ENCODE measurements at places on chromosomes 6 and 20.

DNA sequence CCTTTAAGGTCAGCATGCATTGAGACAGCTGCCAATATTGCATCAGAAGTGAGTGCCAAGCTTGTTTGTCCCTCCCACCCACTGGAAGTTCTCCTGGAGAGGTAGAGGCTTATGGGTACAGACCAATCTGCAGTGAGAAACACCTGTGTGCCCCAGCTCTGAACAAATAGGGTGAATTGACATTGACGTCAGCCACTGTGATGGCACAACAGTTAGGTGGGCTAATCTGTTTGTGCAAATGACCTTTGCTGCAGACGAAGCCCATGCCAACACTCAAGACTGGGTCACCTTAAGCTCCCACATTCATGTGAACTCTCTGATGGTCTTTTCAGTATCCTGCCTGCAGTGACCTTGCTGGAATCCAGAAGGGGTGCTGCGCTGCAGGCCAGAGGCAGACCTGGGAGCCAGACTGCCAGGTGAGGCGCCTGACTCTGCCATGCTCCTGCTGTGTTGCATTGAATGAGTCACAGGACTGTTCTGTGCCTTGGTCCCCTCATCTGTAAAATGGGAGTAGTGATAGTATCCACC, 99.9 kb downstream of the ALDH8A1 start:
- DNase-seq = no peak

DNA sequence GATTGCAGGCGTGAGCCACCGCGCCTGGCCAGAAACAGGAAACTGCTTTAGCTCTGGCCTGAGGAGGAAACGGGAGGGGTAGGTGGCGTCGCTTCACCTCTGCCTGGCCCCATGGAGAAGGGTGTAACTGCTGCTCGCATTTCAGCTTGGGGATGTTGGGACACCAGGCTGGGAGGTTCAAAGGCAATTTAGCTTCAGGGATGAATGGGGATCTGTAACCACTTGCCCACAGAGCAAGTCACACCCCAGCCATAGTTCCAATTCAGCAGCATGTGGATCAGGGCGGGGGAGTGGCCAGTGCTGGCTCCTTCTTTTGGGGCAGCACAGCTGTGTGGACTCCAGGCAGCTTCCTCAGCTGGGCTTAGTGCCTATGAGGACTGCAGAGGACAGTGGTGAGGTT, 34.8 kb upstream of the NUP153 start:
- DNase-seq = no peak

- no peak for DNase-seq
Measured at GRCh38 chr6:73648166-73648565, 5.6 kb downstream of the SLC17A5 start.

DNA sequence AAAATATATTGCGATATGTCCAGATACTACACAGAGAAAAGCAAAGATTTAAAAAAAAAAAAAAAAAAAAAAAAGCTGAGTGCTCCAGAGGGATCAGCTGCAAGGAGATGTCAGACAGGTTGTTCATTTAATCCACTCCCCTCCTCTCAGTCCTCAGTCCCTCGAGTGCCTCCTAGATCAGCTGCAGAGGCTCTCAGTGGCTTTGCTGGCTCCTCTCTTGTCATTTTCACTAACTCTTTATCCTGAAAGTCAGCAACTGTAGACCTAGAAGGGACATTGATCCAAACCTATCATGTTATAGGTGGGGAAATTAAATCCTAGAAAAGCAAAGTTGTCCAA, 61.6 kb downstream of the KIAA0319 start:
- no peak for DNase-seq

GRCh38 chr6:18990059-18990978, 603.2 kb downstream of the RNF144B start:
- DNase-seq = no peak

DNA sequence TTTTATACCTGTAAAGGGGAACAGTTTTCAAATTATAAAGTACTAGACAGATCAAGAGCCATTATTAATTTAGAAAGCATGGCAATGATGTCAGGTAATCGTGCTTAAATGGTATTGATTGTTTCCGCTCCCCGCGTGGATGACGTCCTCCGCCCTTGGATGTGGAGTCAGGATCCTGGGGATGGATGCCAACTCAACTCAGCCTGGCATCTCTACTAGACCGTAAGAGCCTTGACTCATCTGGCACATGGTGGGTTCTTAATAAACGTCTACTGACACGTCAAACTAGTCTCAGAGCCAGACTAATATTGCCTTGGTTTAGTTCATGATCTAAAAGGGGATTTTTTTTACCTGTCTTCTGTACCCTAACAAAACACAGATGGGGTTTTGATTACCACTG, 80.2 kb downstream of the LRFN2 start:
- no peak for DNase-seq

DNA sequence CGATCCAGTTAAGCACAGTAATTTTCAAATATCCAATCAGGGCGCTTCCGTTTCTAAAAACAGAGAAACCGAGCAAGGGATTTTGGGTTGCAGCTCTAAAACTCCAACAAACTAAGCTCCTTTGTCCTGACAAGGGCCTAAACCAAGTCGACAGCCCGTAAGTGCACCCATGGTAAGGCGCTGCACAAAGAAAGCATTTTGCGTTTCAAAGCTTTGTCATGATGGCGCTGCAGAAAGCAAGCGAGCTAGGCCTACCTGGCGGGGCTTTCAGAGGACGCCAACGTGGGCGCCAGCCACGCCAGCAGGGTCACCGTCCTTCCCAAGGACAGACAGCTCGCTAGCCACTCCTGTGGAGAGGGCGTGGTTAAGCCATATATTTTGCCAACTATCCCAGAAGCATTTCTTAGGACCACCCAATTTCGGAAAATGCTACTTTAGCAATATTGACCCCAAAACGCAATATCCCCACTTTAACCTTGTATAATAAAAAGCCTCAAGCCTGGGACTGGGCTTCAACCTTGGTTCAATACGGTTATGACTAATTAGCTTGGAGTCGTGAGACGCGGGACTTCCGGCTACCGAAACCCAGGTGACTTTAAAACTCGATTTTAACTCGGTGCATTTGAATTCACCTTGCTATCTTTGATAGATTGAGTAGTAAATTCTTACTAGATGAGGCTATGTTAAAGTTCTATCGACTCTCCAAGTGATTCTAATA, 53.8 kb downstream of the TRIM38 start:
- DNase-seq = no peak

- peak; percentile 53 for DNase-seq
Measured at GRCh38 chr6:42315991-42316970, 98.6 kb upstream of the MRPS10 start.

DNA sequence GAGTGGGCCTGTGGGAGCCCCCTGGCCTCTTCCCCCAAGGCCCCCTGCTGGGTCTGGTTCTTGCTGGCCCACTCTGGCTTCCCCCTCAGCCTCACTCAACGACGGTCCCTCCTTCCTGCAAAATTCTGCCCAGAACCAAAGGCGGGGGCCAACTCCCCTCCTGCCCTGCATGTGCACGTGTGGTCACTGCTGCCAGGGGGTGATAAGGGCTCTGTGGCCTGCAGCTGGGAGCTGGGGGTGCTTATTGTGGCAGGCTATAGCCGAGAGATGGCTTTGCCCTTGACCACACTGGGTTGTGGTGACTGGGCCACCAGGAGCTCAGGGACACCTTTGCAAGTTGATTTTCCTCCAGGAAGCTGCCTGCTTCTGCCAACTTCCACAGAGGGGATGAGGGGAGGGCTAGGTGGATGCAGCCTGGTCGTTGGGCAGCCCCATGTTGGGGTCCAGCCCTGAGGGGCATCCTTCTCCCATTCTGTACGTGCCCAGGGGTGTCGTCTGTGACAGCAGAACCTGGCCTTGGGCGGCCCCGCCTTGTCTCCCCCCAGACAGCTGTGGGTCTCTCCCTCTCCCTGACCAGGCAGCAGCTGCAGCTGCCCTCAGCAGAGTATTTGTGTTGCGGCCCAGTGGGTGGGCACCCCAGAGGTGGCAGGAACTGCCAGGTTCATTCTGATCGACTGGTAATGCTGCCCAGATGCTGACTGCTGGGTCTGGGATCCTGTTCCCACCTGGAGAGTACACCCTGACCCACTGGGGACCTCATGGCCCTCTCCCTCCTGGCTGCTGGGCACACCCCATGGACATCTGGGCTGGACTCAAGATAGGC, 5.6 kb downstream of the TCEA2 start:
- DNase-seq = no peak

- no peak for DNase-seq
Measured at GRCh38 chr6:88359530-88360202, 193.5 kb upstream of the CNR1 start.

DNA sequence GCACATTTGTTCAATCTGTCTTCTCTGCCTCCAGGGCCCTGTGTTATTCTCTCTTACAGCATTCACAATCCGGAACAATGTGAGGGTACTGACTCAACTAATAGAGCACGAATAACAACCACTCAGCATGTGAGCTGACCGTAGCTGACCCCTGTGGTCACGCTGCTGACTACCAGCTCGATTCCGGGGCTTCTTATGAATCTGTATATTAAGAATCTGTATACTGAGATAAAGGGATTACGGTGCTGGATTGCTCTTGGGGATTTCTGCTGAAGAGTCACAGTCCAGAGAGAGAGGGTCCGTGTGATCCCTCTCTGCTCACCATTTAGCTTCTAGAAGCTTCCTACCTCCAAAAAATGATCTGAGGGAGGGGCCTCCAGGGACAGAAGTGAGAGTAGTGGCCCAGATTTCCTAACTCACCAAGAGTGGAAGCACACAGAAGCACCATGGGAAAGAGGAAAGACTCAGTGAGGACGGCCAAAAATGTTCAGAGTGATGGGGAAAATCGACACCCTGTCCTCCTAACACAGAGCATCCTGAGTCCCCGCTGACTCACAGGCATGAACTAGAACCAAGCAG, 156.2 kb downstream of the THBS2 start:
- no peak for DNase-seq

DNA sequence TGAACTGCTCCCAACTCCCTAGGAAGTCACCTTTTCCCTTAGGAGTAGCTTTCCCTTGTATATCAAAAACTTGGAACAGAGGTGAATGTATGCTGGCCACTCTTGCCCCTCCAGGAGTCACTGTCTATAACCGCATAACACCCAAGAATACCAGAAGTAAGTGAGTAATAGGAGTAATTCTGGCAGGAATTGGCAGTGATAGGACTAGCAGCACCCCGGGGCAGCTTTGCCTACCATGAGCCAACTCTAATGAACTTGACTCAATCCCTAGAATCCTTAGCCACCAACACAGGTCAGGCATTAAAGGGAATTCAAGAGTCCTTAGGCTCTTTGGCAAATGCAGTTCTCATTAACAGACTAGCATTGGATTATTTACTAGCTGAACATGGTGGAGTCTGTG, 28.8 kb upstream of the CD164 start:
- DNase-seq = no peak

DNA sequence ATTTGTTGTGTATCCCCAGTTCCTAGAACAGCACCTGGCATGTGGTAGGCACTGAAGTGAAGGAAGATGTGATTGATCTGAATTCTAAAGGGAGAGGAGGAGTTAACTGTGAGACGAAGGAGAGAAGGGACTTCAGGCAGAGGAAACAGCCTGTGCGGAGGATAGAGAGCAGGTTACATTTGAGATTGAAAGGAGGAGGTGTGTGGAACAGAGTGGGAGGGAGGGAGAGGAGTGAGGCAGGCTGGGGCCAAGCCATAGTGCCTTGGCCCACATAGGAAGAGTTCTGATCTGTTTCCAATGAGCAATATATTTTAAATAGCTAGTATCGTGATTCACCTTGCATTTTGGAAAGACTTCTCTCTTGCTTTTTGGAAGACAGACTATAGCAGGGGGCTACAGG, 13.9 kb upstream of the MROH8 start:
- DNase-seq = no peak

DNA sequence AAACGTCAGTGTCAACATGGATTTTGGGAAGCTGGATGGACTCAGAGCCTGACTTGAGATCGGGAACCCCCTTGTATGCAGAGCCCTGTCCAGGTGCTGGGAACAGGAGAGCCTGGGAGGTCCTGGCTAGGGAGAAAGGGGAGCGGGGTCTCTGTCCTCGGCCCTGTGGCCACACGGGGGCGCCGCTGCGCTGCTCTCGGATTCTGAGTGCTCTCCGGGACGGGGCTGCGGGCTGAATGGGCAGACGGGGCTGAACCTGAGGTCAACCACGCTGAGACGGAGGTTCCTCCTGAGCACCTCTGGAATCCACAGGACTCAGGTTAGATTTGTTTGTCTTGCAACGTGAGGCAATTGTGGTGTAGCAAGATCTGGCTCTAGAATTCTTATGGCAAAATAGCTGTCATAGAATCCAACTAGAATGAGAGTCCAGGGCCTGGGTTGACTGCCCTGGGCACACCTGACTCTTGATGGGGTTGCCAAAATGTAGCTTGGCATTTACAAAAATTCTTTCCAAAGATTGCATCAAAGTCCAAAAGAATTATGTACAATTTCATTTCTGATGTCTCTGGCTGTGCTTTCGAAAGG, 20.6 kb upstream of the HLA-F start:
- peak; percentile 76 for DNase-seq

DNA sequence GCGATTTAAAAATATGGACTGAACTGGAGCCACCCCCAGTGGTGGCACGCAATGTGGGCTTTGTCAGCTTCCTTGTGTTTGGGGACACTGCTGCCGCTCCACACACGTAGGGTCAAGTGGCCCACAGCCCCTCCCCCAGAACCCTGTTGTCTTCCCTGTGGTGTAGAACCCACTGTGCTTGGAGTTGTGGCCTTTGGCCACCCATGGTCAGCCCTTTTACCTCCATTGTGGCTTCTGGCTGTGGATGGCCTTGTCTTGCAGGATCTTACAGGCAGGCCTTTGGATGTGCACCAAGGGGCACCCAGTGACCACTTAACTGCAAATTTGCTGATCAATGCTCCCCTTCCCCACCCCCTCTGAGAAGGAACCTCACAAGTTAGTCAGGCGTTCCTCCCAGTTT, 2.0 kb upstream of the LEMD2 start:
- no peak for DNase-seq

DNA sequence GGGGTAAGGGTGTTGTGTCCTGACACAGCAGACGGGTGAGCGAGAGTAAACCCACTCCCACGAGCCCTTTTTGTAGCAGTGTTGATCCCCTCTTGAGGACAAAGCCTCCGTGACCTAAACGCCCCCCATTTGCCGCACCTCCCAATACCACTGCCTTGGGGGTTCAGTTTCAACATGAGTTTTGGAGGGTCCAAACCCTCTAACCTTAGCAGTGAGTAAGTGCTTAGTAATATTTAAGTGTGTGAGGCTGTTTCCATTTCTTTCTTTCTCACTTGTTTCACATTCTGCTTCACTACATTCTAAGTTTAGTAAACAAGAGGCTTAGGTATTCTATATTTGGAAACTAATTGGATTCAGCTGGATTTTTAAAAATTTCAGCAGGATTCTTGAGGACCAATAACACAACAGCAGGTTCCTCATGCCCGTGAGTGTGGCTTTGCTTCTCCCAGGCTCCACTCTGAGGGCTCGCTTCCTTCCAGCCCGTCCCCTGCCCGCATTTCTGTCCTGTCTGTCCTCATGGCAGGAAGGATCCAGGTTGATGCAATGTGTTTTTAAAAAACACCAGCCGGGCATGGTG, 41.2 kb downstream of the SNX9 start:
- DNase-seq = no peak

DNA sequence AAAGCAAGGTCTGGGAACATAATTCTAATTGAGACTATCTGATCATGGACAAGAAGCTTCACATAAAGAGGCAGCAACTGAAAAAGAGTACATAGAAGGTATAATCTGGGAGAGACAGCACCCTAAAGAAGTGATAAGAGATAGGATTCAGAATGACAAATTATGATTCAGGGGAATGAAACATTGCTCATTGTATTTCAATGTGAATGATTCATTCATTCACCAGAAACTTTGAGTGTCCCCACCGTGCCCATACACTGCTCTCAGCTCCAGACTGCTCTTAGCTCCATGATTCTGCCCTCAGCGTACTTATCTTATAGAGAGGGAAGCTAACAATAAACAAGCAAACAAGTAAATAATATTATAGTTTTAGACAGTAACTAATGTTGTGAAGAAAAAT, 329.3 kb upstream of the IRAK1BP1 start:
- DNase-seq = no peak

GRCh38 chr6:35483490-35483889, 13.4 kb downstream of the TEAD3 start:
- DNase-seq = no peak

Measured in CD4-positive, alpha-beta T cell treated with Interleukin-4 for 1 hour (primary cell).